Left ventricle myocardium inferior (tissue), 1 donor: ENCODE measurements at places on chromosomes 11 and 22.

- DNase-seq, result no peak
These were observed 4.0 kb downstream of the RRP8 start for GRCh38 chr11:6599449-6599848.

- DNase-seq, result no peak
These were observed 57.6 kb downstream of the LIF start for GRCh38 chr22:30188911-30189310.

DNA sequence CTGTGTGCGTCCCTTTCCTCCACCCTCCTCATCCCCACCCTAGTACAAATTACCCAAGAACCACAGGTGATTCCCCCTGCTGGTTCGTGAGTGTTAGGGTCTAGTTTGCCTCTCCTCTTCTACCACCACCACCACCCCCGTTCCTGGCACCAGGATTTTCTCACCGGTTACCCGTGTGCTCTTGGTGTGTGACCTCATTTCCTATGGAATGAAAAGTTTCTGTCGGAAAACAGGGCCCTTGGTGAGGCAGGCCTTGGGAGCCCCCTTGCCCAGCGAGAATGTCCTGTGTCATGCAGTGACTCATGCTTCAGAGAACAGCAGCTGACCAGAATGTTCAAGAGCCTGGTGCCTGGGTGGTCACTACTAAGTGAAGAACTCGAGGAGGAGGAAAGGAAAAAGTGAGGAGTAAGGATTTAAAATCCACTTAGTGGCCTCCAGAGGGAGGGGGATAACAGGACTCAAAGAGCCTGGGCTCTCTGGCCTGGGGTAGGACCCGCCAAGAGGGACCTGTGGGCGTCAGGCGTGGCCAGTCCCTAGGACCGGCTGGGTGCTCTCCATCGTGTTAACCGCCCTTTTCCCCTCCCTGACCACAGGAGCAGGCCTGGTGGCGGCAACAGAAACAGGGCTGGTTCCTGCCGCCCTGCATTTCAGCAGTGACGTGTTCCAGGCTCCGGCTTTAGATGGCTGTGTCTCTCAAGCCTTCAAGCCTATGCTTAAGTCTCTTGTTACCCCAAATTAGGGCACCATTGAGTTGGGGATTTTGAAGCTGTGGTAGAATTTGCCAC, 30.2 kb downstream of the C22orf31 start:
- DNase-seq, result no peak

- DNase-seq, result no peak
These were observed 101.7 kb upstream of the PAX6 start for GRCh38 chr11:31912808-31913207.

DNA sequence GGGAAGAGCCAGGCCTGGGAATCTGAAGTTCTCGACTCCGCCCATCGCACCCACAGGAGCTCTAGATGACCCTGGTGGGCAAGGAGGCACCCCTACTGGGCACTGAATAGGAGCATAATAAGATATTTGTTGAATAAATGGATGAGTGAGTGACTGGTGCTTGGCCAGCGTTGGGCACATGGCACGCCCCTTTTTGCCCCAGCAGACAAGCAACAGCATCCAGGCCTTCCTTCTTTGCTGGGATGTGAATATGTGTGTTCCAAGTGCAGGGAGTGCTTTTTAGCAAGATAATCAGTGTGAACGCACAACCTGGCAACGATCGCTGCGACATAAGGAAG, 443 bp upstream of the CELF1 start:
- DNase-seq, result no peak

DNA sequence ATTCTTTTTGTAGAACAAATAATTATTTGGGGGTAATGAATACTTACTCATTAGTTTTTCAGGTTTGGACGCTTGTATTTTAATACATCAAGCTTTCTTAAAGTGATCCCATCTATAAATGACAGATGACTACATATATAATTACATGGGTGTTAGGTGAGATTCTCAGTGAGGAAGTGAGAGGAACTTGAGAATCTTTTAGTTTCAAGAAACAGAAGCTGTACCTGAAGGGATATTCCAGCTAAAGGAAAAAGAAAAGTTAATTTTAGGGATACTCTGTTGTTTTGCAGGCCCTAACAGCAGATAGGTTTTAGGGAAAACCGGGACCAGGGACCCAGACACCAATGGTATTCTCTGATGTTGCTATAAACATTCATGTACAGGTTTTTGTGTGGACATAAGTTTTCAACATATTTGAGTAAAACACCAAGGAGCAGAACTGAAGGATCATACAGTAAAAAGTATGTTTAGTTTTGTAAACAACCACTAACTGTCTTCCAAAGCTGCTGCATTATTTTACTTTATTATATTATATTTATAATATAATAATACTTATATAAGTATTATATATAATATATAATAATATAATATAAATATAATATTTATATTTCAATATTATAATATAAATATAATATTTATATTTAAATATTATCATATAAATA, 24.1 kb upstream of the PHOX2A start:
- DNase-seq, result no peak

DNA sequence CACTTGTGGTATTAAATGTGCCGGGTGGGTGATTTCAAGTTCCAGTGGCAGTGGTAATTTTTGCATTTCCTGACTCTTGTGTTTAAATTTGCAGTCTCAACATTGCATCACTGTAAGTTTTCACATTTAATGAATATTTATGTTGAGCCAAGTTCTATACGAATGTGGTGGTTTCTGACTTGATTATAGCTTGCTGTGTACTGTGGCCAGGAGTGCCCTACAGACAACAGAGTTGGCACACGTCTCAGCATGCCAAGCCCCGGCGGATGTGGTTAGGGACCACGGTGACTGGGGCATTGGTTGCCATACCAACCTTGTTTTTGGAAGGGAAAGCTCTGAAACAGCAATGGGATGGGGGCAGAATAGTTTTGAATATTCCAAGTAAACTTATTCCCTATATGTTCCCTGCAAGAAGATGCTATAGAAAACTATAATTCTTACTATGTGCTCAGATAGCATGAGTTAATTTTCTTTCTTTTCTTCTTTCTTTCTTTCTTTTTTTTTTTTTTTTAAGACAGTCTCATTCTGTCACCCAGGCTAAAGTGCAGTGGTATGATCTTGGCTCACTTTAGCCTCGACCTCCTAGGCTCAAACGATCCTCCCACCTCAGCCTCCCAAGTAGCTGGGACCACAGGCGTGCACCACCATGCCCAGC, 16.0 kb downstream of the ZNRF3 start:
- no peak for DNase-seq

DNA sequence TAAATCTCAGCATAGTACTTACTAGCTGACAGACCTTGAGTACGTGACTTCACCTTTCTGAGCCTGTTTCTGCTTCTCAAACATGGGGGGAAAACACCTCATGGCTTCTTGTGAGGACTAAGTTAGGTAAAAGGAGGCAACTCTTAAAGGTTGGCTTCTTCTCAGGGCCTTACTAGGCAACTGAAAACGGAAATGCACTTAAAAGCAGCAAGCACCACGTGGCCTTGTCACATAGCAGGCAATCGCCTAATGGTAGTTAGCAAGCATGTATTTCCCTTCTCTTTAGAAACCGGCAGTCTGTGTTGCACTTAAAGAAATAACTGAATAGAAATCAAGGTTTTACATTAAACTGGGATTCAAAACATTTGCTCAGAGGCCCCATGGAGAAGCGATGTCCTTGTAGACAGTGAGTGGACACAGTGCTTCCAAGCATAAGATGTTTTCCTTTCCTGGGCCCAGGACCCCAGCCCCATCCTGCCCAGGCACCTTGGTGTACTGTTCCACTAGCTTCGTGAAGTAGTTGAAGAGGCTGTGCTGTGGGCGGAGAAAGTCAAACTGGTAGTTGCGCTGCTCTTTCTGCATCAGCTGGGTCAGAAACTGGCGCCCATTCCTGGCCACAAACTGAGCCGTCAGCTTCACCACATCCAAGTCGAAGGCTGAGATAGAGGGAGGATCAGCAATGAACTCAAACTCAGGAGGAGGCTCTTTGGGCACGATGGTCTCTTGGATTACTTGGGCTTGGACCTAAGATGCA, 12.1 kb downstream of the SF3A1 start:
- no peak for DNase-seq

DNA sequence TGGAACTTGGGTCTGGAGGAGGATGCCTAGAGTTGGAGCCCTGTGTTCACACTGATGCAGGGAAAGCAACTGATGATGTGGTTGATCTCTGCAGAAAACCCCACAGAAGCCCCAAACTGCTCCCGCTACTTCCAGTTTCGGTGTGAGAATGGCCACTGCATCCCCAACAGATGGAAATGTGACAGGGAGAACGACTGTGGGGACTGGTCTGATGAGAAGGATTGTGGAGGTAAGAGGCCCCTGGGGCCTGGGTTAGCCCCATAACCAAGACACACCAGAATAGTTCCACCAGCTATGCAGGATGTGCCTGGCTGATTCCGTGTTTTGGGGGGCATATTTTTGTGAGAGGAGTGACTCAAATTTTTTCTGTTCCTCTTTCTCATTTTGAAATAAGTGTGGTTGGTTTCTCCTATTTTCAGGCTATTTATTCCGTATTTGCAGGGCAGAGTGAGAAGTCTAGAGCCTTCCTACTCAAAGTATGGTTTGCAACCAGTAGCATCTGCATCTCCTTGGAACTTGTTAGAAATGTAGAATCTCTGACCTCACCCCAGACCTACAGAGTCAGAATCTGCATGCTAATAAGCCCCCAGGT, 137.3 kb upstream of the SORL1-AS1 start:
- DNase-seq, result no peak

DNA sequence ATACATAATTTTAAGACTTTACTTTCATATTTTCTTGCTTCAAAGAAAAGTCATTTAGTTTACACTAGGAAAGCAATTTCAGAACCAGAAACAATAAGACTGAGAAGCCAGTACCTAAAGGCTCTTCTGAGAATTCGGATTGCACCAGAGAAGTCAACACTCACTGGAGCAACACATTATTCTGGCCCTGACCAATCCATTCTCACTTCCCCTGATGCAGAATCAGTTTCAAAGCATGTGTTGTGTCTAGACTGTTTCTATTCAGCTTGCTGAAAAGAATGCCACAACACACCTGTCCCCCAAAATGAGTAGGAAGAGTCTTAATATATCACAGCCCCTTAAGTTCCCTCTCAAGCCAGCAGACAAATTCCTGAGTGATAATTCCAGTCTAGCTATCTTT, 1074.3 kb upstream of the TENM4 start:
- no peak for DNase-seq

DNA sequence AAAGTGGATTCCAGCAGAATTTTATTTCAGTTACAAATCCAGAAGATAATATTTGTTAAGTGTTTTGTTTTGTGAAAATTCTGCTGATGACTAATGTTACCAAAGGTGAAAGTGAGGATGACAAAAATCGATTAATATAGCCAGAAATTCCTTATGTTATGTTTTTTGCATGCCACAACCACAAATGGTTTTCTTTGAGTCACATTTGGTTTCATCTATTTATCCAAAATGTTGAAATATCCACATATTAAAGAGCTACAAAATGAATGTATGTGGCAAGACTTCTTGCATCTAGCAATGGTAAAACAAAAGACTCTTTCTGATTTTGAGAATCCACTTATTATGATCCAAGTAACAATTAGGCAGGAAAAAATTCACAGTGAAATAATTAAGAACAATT, 150.1 kb upstream of the LRRC4C start:
- no peak for DNase-seq

GRCh38 chr22:20919718-20920117, 2.5 kb downstream of the CRKL start:
- DNase-seq, result no peak

DNA sequence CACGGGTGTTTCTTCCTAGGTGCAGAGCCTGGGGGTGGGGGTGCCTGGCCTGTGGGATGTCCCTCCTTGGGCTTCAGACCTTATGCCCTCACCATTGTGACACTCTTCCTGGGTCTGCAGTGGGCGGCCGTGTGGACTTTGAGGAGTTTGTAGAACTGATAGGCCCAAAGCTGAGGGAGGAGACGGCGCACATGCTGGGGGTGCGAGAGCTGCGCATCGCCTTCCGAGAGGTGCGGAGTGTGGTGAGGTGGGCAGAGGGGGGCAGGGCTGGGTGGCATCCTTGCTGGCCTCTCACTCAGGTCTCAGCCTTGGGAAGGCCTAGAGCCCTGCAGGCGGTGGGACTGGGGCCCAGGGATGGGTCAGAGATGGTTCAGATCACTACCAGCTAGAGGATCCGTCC, 2.3 kb downstream of the CABP4 start:
- no peak for DNase-seq

DNA sequence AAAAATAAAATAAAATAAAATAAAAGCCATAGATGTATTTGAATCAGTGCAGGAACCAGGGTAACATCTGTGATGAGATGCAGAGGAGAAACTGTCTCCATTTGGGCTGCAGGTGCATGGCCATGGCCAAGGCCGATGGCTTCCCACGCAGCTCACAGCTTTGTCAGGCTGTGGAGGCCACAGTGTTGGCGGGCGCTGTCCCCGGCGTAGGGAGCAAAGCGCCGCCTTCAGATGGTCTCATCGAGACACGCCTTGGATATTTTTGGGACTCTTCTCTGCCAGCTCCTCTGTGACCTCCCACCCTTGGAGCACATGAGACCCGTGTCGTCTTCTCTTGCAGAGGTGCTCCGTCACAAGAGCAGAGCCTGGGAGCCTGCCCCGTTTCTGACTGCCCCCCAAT, 38.6 kb downstream of the MUC6 start:
- DNase-seq, result no peak

GRCh38 chr22:22137891-22138290, 106.7 kb upstream of the VPREB1 start:
- no peak for DNase-seq
